ENCODE measurements at places on chromosomes 7 and 10.

GRCh38 chr7:24821045-24821753, 63.9 kb upstream of the GSDME start:
- peak; percentile 61 for DNase-seq

DNA sequence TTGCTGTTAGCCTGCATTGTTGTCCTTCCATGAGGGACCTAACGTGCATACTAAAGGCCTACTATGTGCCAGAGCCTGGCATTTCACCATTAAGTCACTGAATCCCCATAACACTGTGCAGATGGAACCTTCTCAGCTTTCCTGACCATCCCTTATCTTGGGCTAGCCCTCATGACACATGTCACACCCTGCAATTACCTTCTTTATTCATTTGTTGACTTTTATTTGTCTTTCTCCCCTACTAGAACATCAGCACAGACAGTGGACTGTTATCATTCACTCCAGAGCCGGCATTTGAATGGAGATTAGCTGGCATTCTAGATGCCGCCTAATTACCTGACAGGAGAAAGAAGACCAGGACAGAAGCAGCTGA, 471.1 kb upstream of the GALNT17 start:
- no peak for DNase-seq

GRCh38 chr7:84370114-84370513, 175.5 kb upstream of the SEMA3A start:
- no peak for DNase-seq

DNA sequence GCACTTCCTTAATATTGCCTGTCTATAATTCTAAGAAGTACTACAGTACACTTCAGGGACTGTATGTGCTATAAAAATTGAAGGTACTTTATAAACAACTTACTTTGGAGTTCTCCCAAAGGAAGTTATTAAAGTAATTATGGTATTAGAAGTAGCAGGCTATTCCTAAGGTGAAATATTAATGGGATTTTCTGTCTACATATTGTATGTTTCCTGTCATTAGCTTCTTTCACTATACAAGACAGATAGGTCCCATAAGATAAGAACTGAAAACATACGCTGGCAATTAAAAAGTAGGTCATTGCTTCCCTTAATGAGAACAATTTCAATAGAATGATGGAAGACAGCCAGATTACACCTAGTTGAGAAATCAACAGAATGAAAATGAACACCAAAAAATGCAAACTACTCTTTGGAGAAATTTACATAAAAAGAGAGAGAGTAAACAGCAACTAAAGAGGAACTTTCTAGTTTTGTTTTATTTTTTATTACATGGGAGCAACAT, 147.0 kb downstream of the HBP1 start:
- DNase-seq: no peak

GRCh38 chr10:63537536-63537935, 16.3 kb downstream of the REEP3 start:
- no peak for DNase-seq

- DNase-seq: no peak
Observed at GRCh38 chr7:124791426-124791825, 25.8 kb upstream of the GPR37 start.

DNA sequence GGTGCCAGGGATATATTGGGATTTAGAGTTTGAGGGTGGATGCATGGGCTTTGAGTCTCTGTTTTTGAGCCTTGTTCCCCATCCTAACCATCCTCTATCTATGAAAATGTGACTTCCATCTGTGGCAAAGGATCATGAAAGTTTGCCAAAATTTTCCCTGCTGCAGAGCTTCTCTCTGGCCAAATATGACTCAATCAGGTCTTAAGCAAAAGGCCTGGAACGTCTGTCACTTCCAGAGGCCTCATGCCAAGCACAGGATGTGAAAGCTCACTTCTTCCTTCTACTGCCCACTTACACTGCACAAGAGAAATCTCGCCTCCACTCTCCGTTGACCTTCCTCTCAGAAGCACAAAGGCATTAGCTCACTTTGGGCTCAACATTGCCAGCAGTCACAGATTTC, 696.9 kb upstream of the NRP1 start:
- no peak for DNase-seq

DNA sequence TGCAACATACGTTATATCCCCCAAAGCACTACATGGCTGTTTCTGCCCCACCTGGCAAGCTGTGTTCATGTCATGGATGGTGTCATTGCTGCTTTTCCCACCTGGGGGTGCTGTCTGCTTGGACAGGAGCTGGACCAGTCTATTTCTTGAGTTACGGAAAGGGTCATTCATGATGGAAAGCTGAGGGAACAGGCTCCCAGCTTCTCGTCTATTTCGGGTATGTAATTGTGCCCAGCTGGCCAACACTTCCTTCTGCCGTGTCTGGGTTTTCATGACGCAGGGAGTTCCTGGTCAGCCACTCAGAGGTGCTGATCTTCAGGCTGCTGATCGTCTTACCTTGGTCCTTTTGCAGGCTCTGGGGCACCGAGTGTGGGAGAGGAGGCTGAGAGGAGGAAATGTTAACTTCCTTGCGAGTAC, 8.6 kb downstream of the BTBD16 start:
- no peak for DNase-seq

DNA sequence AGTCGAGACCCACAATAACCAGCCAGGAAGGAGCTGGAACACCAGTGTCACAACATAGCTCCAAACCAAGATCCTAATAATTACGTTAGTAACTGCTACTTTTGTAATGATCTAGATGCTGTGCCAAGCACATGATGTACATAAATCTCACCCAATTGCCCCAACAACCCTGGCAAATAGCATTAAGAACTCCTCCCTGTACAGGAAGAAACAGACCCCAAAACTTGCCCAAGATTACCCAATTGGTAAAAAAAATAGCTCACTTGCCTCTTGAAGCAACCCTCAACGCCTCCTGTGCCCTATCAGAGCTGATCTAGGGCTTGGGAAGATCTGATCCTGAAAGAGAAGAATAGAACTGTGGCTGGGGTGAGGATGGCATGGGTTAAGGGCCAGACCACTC, 628.7 kb upstream of the AUTS2 start:
- no peak for DNase-seq

- no peak for DNase-seq
Observed at GRCh38 chr7:64787295-64787694, 6.9 kb upstream of the ZNF138 start.

GRCh38 chr7:158741294-158741666, 36.7 kb upstream of the NCAPG2 start:
- DNase-seq: no peak

- DNase-seq: no peak
Observed at GRCh38 chr10:102090772-102091171, 25.6 kb downstream of the HPS6 start.

- no peak for DNase-seq
Observed at GRCh38 chr10:76122056-76122455, 690.6 kb downstream of the LRMDA start.

GRCh38 chr10:1360558-1361164, 304.5 kb downstream of the WDR37 start:
- DNase-seq: no peak

GRCh38 chr10:75326306-75326705, 75.3 kb downstream of the ZNF503 start:
- DNase-seq: no peak

GRCh38 chr10:35821339-35821911, 179.3 kb upstream of the FZD8 start:
- no peak for DNase-seq

GRCh38 chr7:40058026-40058425, 76.4 kb downstream of the MPLKIP start:
- no peak for DNase-seq

DNA sequence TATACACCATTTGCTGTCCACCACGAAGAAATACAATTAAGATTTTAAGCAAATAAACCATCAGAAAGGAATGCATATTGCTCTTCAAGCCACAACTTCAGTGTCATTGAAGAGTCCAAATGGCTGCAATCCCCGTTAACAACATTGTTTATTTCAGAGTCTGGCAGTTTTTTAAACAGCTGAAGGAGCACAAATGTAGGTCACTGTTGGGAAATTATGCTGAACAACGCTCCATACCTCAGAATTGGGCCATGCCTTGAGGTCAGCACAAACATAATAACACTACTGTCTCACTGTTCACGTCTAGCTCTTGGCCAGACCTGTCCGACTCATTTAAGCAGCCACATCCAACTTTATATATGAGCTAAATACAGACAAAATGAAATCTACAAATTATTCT, 453.9 kb upstream of the GHITM start:
- no peak for DNase-seq

DNA sequence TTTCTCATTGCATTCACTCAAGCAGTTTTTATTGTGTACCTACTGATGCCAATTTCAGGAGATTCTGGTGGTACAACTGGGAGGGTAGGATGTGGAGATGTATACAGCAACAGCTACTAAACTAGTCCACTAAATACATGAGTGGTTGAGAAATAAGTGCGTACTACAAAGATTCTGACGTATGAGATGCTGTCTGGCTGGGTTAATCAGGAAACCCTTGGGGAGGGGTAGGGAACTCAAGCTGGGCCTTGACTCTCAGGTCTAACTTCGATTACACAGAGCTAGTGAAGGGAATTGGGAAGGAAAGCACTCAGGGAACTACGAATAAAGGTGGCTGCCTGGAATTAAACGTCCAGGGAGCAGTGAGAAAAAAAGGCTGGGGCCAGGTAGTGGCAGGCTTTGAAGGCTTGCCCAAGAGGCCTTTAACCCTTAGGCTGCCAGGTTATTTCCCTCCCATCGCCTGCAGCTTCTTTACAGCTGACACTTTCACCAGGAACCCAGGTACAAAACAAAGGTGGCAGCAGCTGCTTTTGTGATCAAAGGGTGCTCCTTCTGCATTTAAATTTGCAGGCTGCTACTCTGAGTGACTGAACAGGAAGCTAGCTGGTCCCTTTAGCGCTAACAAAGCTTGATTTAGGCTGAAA, 3.2 kb downstream of the MMS19 start:
- DNase-seq: no peak

- no peak for DNase-seq
Observed at GRCh38 chr7:106819546-106819945, 45.5 kb upstream of the PIK3CG start.

DNA sequence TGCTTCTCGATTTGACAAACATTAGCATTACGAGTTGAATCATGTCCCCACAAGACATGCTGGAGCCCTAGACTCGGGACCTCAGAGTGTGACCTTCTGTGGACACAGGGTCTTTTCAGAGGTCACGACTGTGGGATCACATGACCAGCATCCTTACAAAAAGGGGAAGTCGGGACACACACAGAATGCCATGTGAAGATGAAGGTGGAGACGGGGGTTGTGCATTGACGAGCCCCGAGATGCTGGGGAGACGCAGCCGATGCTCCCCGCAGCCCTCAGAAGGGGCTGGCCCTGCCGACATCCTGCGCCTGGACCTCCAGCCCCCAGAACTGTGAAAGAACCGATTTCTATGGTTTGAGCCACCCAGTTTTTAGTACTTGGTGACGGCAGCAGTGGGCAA, 7.5 kb downstream of the ZFAND2A start:
- DNase-seq: no peak

DNA sequence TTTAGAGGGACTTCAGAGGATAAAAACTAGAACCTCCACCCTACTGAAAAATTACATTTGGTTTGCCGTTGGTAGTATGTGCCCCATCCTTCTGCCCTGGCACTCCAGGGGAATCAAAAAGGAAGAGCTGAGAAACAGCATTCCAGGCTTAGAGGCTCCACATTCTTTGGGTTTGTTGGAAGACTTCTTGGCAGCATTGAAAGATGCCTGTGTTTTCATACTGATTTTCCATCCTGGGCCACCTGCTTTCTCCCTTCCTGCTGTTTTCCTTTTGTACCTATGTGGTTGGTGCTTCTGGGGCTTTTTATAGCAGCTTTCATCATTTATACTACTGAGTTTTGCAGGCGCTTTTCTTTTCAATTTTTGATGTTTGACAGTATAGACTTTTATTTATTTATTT, 61.7 kb downstream of the AUTS2 start:
- no peak for DNase-seq

DNA sequence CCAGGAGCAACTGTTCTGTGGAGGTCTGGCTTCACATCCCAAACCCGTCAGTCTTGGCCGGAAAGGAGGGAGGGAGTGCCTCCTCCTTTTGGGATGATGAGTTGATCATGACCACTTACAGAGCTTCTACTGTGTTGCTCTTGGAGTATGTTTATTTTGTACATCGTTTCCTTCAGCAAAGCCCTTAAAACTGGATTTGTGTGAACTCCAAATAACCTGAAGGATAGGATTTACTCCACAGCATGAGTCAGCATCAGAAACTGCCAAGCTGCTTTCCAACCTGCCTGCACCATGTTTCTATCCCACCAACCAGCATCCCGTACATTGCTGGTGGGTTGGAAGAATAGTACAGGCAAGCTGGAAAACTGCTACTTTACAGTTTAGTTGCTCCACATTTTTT, 3.5 kb downstream of the CCDC201 start:
- no peak for DNase-seq

- DNase-seq: no peak
Observed at GRCh38 chr7:128591705-128592104, 80.4 kb upstream of the GARIN1A start.

DNA sequence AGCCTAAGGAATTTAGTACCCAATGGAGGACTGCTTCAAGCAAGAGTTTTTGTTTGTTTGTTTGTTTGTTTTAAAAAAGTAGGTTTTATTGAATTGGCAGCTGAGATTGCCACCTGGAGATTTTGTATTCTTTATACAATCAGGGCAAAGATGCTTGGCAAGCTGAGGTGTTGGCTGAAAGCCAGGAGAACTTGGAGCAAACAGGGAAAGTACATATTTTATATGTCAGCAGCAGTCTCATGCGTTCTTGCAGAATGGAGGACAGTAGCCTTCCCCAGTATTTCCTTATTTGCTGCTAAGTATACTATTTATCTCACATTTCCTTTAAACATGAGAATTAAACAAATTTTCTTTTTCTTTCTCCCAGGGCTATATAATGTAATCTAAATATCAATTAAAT, 22.6 kb upstream of the ICA1 start:
- DNase-seq: no peak

GRCh38 chr10:33109788-33110469, 151.9 kb upstream of the ITGB1 start:
- no peak for DNase-seq

DNA sequence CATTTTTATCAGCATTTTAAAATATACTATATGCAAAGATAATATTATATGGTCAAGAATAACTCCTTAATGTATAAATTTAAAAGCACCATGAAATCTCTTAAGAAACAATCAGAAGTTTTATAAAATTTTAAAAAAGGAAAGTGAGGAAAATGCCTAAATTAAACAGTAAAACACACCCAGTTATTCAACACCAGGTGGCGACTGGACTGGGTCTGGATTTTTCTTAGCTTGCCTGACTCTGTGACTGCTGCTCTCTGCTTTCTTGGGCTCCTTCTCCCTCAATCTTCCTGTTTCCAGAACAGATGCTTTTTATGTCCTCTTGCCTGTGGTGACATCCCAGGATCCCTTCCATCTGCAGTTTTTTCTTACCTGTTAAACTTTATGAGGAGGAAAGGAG, 200.3 kb downstream of the BICC1 start:
- DNase-seq: no peak
